Fibroblast of skin of left quadriceps (primary cell): ENCODE measurements at places on chromosomes 1 and 21.

- no peak for DNase-seq
Measured at GRCh38 chr1:168653567-168653966, 75.4 kb downstream of the DPT start.

- no peak for DNase-seq
Measured at GRCh38 chr1:199399996-199400724, 627.4 kb upstream of the NR5A2 start.

GRCh38 chr1:66489972-66490601 lies 43.9 kb upstream of the SGIP1 start:
- DNase-seq: no peak

GRCh38 chr21:33964706-33965325 lies 49.2 kb upstream of the ATP5PO start:
- DNase-seq: peak; percentile 69

GRCh38 chr1:196114193-196114592 lies 494.0 kb downstream of the KCNT2 start:
- no peak for DNase-seq

DNA sequence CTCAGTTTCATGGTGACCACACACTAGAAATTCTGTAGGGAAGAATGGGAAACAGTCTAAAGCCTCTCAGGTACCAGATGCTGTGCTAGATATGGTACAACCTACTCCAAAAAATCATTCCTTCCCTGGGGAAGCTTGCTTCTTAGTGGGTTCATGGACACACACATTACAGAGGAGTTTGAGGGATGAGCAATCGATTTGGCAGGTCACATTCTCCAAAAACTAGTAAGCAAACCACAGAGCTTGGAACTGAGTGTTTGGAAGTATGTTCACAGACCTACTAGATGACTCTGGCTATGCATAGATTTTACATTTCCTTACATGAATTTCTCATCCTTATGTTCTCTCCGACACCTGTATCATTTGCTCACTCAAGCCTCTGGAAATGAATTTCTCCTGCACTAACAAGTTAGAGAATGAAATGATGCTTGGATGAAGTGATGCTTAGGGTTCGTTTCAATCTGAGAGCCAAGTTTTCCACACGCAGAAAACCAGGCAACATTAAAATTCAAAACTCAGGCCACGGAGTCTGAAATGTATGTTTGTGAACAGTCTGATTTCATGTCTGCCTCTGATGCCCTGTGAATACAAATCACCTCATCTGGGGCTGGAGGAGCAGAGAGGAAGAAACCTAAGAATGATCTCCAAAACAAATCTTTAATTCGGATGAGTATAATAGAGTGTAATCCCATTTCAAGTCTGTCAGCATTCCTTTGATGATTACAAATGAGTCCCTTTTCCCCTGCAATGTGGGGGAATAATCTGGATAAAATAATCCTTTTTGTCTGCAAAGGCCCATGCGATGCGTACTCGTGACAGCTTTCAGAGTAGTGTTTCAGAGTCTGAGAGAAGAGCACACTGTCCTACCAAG lies 11.0 kb downstream of the EVA1C start:
- DNase-seq: peak; percentile 73

DNA sequence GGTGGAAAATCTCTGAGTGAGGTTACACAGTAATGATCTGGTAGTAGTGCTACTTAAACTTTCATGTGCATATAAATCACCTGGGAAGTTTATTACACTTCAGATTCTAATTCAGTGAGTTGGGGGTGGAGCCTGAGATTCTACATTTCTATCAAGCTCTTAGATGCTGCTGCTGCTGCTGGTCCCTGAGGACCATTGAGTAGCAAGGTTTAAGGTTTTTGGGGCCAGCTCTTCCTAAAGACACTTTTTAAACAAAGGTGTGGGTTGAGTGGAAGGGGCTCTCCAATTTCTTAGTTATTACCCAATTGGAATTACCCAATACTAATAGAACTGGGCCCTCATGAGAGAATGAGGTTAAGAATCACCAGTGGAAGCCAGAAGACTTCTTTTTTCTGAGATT lies 29.5 kb downstream of the KCNA3 start:
- DNase-seq: no peak

- no peak for DNase-seq
Measured at GRCh38 chr1:89739013-89739843, 81.6 kb upstream of the LRRC8D start.

GRCh38 chr1:186494832-186495271 lies 33.9 kb upstream of the PDC start:
- DNase-seq: no peak

DNA sequence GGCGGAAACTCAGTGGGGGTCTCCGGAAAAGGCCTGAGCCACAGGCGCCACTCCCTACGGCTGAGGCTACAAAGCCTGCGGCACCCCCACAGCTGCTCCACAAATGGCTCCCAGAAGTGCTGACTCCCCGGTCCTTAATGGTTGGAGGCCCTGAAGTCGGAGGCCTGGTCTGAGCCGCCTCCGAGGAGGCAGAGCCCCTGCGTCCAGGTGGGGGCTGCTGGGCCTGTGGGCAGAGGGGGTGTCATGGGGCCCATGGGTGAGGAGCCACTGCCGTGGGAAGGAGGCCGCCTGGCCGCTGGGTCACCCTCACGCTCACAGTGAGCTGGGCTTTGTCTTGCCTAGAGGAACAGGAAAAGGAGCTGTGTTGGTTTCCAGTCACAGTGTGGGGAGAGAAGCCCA lies 12.4 kb upstream of the COL18A1 start:
- DNase-seq: no peak

GRCh38 chr1:45018599-45019230 lies 6.7 kb downstream of the UROD start:
- DNase-seq: peak; percentile 11

DNA sequence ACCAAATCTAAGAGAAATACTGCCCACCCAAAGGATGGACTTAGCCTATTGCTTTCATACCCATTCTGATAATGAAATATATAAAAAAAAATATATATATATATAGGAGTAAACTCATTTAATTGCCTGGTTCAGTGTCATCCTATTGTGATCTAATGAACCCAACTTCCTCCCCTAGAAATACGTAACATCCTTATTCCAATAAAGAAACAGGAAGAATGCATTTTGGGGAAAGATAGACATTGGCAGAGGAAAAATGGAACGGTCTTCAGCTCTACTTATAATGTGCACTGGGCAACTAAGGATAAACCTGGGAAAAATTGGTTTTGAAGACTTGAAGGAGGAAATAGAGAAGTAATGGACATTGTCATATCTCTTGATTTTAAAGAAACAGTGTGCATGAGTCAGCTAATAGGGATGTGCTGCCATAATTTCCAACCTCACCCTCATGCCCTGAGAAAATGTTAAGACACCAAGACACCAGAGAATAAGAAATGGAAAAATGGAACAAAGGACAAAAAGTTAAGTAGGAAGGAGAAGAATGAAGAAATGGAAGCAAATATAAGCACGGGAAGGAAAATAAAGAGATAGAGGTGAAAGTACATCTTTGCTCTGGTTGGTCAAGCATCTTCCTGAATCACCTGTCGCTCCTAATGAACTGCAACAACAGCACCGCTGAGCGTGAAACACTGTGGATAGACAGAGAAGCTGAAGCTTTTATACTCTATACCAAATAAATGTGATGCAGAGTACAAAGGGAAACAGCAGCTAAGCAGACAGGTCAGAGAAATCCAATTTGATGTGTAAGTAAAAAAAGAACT lies 5.4 kb downstream of the UBR4 start:
- no peak for DNase-seq

GRCh38 chr1:158830074-158830677 lies 975 bp upstream of the MNDA start:
- no peak for DNase-seq

DNA sequence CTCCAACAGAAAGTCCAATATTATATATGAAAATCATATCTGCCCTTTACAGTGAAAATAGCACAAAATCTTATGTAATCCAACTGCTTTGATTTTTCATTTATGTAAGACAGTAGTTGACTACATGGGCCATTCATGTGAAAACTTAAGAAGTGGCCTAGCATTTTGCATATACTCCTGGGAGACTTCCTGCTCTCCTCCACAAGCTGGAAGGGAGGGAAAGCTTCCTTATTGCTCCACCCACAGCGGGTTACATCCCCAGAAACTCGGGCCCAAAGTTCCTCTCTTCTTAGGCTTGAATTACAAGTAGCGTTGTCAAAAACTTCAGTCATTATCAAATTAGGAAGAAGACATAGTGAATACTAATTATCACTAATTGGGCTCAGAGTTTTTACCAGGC lies 29.2 kb downstream of the FYB2 start:
- no peak for DNase-seq

DNA sequence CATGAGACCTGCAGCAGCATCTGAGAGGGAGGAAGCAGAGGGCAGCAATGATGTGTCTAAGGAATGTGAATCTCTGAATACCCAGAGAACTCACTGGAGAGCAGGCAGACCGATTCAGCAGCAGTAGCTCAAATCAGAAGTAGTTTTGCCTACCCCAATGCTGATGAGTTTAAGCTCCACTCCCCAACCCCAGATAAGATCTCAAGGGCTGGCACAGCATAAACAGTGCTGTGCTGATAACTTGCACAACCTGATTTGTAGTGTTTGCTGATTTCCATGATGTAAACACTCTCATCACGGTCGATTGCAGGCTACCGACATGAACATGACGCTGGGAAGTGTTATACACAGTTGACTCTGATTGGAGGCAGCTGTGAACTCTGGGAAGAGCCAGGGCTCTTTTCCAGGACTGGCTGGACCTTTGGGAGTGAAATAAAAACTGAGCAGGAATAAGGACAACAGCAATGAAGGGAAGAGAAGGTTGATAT lies 11.2 kb upstream of the HMGCS2 start:
- DNase-seq: no peak

- no peak for DNase-seq
Measured at GRCh38 chr1:118979754-118980575, 8.2 kb downstream of the TBX15 start.

DNA sequence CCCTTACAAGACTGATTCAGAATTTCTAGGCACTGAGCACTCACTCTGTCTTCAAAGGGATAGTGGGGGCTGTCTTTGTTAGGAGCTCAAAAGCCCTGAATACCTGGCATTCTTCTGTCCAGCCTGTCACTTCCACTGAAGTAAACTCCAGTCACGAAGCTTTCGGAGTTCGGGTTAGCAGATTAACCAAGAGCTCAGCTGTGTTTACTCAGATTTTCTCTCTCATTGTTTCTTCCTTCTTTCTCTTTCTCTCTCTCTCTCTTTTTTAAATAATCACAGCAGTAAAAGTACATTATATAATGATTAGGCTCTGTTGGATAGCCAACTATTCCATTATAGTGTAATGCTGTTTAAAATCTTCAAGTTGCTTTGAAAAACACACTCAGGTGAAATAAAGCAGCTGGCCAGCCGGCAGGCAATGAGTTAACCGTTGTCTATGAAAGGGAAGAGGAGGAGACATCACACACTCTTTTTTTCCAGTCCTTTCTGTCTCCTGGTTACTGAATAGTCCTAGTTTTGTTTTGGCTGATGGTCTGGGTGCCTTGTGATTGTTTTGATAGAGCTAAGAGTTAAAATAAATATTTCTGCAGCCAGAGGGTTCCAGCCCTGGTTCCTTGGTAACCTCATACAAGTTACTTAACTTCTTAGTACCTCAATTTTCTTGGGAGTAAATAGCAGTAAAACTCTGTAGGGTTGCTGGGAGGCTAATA lies 89.8 kb downstream of the ADSS2 start:
- DNase-seq: peak; percentile 29

DNA sequence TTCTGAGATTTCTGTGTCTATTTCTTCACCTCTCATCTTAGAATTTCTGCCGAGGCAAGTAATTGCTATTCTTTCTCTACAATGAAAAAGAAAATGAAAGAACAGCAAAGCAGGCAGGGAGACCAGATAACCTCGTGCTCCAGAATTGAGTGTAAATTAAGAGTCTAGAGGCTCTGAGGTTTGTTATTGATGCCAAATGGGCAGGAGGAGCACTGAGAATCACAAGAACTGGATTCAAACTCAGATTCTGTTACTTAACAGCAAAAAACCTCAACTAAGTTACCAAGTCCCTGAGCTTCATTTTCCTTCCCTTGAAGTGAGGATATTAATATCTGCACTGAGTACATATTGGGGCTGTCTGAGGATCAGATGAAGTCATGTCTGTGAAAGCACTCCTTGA lies 5.5 kb upstream of the DDR2 start:
- no peak for DNase-seq

DNA sequence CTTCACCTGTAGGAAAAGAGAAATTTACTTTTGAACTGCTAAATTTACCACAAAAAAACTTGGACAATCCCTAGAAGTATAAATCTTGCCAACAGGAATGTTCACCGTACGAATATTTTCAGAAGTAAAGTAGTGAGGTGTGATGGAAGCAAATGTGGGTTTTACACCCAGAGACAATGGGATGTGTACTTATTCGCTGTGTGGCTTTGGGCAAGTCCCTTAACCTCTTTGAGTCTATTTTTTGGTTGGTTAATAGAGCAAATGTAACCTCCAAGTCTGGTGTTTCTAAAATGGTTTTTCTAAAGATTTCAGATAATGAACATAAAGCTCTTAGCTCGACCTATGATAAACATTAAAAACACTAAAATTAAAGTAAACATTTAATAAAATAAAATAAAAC lies 51.2 kb downstream of the TPR start:
- no peak for DNase-seq

GRCh38 chr1:27026621-27027574 lies 14.2 kb upstream of the TENT5B start:
- peak; percentile 47 for DNase-seq

- no peak for DNase-seq
Measured at GRCh38 chr1:56385314-56385713, 194.0 kb downstream of the PLPP3 start.

GRCh38 chr1:224901087-224901810 lies 28.2 kb upstream of the DNAH14 start:
- DNase-seq: no peak

DNA sequence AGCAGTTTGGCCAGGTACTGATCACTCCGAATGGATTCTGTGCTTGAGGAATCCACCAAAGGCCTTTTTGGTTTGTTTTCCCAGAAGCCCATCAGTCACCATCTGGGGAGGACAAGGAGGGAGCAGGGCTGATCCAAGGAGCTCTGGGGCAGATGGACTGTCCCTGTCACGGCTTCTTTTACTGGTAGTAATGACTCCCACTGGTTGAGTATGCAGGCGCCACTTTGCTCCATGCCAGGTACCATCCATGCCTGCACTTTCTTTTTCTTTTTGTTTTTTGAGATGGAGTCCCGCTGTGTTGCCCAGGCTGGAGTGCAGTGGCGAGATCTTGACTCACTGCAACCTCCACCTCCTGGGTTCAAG lies 101.7 kb downstream of the UBIAD1 start:
- DNase-seq: no peak

DNA sequence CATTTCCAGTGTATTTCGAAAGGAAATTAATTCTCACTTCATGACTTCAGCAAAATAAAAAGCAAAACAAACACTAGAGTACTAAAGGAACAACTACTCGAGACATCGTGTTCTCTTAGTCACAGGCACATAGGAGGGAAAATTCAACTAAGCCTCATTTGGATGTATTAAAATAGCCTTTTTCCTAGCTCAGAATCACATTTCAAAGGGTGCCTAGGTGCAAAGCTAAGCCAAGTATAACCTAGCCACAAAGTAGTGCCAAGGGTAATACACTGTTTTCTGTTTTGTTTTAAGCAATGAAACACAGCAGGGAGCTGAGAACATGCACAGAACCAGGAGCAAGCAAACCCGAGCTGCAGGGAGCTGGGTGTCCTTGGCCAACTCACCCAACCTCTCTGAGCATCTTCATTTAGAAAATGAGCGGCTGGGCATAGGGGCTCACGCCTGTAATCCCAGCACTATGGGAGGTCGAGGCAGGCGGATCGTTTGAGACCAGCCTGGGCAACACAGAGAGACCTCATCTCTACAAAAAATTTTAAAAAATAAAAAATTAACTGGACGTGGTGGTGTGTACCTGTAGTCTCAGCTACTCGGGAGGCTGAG lies 26.6 kb upstream of the ACBD6 start:
- DNase-seq: no peak
